Stimulated activated CD8-positive, alpha-beta memory T cell treated with anti-CD3 and anti-CD28 coated beads, Interleukin-15, amount 100 ng/mL, for 4 hours (primary cell): ENCODE measurements at places on chromosomes 4 and X.
A peak's percentile ranks its signal among the peaks of the same experiment; 100 is the strongest.

DNA sequence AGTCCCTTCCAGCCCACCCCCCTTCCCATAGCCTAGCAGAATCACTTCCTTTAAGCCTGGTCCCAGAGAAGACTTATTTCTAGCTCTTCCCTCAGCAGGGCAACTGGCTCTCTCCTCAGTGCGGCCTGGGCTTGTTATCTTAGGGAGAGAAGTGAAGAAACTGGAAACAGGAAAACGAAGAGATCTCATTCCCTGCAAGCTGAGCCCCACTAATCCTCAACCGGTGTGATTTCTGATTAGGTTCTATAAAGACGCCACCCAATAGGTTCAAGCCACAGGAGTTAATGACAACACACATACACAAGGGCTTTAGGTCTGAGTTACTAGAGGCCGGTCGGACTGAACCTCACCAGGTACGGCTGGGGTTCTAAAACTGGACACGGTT, 3.2 kb downstream of the GSX2 start:
- DNase-seq: no peak

GRCh38 chr4:64559571-64559970, 150.3 kb upstream of the TECRL start:
- no peak for DNase-seq

DNA sequence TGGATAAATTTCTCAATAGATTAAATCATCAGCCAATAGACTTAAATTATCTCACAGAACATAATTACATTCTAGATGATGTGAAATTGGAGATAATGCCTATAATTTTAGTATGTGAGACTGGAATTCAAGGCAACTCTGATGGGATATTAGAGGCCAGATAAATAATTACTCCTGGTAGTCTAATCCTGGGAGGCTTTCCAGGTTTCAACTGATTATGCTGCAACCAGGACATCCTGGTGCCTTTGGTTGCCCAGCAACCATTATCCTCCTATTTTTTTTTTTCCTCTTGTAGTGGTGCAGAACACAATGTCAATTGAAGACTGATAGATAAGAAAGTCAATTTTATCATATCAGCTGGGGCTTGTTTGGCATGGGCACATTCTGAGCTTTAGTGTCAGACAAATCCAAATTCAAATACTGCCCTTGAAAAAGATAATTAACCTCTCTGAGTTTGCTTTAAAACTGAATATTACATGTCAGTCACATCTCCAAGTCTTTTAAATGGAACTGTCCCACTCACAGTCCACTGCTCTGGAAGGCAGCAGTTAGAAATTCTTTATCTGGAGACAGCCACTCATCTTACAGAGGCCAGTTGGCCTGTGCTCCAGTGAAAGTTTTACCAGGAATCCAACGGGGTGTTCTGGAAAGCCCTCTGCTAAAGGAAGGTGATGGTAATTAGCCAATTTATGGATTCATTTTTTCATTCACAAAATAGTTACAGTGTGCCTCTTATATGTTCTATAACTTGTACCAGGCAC, 95.3 kb upstream of the GUCY1A1 start:
- no peak for DNase-seq

GRCh38 chr4:65383589-65384305, 286.5 kb downstream of the EPHA5 start:
- no peak for DNase-seq

GRCh38 chr4:56699537-56700105, 18.5 kb upstream of the HOPX start:
- DNase-seq: no peak

DNA sequence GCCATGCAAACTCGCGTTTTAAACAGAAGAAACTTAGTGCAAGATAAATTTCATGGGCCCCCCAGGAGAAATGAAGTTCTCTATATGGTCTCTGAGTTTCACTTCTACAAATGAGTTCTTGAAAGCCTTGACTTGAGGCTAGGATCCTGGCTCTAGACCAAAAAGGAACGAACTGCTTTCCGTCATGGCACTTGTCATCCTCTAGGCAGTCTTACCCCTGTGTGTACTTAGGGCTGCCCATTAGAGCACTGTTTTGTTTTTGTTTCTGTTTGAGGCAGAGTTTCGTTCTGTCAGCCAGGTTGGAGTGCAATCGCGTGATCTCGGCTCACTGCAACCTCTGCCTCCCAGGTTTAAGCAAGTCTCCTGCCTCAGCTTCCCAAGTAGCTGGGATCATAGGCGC, 29.0 kb downstream of the RNF4 start:
- no peak for DNase-seq

- DNase-seq: no peak
Measured at GRCh38 chrX:7225338-7225737, 77.4 kb upstream of the PUDP start.

GRCh38 chrX:72280321-72280845, 3.3 kb upstream of the RPS4X start:
- DNase-seq: no peak

DNA sequence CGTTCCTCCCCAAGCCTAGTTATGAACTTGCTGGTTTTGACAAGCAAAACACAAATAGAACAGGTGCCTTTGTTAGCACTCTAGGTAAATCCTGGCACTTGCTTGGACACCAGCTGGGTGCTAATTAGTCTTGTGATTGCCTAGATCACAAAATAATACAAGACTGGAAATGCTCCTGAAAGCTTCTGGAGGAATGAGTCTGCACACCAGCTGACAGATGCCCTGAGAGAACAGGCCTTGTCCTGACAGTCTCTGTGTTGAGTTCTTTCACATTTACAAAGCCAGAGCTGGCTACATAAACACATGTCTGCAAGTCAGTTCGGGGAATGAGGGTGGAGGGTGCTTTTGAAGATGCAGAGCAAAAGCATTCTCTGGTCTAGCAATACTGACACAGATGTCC, 93.8 kb downstream of the ELOVL6 start:
- no peak for DNase-seq

GRCh38 chr4:10096201-10096977, 20.2 kb downstream of the WDR1 start:
- DNase-seq: peak; percentile 69

- DNase-seq: no peak
Measured at GRCh38 chr4:30870513-30870912, 150.3 kb downstream of the PCDH7 start.

DNA sequence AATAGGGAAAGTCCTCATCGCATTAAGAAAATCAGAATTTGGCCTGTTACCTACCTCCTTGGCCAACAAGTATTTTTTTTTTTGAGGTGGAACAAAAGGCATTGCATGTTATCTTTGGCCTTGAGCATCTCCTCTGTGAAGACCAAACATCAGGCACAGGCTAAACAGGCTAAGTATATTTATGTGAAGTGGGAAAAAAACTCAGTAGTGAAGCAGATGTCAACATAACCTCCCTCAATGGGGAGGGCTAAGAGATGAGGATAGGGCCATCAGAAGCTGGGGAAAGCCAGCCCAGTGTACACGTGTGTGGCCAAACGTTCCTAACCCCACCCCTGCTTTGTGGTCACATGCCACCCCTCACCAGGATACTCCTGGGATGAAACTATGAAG, 102.5 kb downstream of the FNIP2 start:
- DNase-seq: no peak

DNA sequence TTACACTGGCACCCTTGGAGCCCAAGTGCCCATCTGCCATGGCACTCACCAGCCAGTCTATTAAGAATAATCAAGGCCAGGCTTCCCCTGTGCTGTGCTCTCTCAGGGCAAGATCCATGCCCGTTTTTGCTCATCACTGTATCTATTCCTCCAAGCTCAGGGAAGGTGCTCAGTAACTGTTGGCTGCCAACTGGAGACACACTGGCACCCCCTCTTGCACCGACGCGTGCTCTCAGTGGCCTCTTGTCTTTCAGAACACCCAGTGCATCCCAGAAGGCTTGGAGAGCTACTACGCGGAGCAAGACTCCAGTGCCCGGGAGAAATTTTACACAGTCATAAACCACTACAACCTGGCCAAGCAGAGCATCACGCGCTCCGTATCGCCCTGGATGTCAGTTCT, 30.1 kb downstream of the NSG1 start:
- no peak for DNase-seq

- DNase-seq: no peak
Measured at GRCh38 chr4:78213218-78213617, 156.1 kb downstream of the FRAS1 start.

- no peak for DNase-seq
Measured at GRCh38 chr4:26083987-26084386, 170.0 kb downstream of the SMIM20 start.

DNA sequence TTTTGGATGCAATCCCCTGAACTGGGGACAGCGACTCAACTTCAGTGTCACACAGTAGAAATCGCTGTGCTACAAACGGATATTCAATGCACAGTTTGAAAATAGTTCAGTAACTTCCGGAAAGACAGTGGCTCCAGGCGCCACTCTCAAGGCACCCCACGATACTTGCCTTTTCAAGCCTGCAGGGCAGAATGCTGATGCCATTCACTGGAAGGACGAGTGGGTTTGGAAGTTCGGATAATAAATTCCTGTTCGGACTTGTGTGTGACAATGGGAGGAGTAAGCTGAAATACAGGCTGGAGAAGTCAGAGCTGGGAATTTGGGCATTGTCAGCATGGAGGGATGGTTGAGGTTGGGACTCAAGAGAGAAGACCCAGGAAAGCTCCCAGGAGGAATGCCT, 64.3 kb upstream of the HELT start:
- DNase-seq: no peak

GRCh38 chrX:112368371-112368770, 285.8 kb upstream of the TRPC5 start:
- DNase-seq: no peak

DNA sequence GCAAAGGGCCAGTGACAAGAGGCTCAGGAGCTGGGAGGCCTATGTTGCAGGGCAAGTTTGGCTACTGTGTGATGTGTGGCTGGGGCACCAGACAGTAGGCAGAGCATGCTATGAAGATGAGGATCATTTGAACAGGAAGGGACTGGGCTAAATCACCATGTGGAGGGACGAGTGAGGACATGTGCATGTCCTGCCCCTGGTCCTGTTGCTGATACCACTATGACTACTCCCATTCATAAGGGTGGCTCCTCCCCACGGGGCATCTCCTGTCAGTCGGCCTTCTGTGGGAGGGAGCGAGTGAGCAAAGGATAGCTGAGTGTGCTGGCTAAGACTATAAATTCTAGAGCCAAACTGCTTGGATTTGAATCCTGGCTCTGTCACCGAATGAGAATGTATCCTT, 139.2 kb downstream of the TMEM164 start:
- DNase-seq: no peak

DNA sequence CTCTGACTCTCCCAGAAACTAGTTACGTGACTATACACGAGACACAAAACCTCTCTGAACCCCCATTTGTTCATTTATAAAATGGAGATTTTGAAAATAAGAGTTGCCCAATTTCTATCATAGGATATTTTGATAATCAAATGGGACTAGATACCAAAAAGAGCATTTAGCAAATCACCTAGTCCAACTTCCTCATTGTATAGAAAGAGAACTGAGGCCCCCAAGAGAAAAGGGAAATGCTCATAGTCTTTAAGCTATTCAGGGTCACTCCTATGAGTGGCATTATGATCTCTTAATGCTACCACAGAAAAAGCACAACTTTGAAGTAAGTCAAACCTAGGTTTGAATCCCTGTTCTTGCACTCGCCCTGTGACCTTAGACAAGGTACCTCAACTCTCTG, 62.7 kb downstream of the BMP15 start:
- no peak for DNase-seq

DNA sequence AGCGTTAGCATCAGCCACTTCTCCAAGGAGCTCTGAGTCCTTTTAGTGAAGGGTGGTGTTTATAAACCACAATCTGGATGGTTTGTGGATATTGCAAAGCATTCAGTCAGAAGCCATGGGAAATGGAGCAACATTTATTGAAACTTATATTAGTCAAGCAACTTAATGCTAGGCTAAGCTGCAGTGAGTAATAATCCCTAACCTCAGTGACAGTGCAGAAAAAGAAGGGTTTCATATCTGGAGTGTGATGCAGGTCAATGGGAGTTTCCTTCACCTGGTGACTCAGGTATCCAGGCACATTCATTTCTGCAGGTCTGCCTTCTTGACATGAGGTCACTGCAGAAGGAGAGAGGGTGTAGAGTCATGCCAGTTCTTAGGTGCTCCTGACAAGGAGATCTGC, 10.4 kb upstream of the DRD5 start:
- DNase-seq: no peak

GRCh38 chrX:134172588-134173259, 64.3 kb upstream of the CCDC160 start:
- peak; percentile 26 for DNase-seq

GRCh38 chr4:114907568-114907967, 205.9 kb downstream of the NDST4 start:
- no peak for DNase-seq

DNA sequence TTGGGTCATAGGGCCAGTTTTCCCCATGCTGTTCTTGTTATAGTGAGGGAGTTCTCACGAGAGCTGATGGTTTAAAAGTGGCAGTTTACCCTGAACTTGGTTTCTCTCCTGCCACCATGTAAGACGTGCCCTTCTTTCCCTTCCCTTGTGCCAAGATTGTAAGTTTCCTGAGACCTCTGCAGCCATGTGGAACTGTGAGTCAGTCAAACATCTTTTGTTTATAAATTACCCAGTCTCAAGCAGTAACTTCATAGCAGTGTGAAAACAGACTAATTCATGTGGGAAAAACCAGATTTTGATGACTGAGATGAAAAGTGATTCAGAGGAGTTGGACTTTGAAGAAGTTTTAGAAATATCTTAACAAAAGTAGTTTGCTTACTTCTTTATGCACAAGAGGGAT, 101.4 kb downstream of the ARHGAP10 start:
- DNase-seq: no peak

- no peak for DNase-seq
Measured at GRCh38 chr4:48949518-48950219, 36.4 kb upstream of the CWH43 start.

- DNase-seq: no peak
Measured at GRCh38 chrX:110168585-110168984, 149.3 kb downstream of the AMMECR1 start.

- DNase-seq: no peak
Measured at GRCh38 chr4:31071508-31072486, 351.6 kb downstream of the PCDH7 start.

DNA sequence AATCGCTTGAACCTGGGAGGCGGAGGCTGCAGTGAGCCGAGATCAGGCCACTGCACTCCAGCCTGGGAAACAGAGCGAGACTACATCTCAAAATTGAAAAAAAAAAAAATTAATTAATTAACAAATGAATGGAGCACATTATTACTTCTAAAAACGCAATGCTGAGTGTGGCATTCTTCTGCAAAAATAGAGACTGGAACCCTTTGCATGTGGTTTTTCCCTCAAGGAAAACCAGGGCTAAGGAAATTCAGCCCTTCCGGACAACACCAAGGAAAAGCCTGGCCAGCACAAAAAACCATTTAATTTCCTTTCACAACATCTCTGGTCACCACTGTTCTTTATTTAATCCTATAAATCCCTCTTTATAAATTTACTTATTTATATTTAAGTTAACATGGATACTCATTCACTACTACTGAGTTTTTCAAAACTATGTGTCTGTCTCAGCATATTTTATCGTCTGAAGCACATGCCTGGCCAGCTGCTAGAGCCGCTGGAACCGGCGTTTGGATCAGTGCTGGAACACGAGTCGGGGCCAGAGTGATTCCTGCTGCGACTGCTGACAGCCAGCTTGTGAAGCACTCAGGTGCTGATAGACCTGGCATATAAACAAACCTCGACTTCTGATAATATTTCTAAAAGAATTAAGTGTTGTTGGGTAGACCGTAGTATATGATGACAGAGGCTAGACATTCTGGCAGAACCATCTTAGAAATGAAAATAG, 84.5 kb upstream of the WWC2 start:
- no peak for DNase-seq

GRCh38 chr4:80454040-80454439, 118.5 kb downstream of the CFAP299 start:
- DNase-seq: no peak
